Mucosa of gallbladder (tissue), 1 donor: ENCODE measurements at places on chromosomes 2 and 18. TPM values are rescaled to one million over a fixed set of nuclear protein-coding genes. Genes with fewer than 3 reads are reported as not detected.

DNA sequence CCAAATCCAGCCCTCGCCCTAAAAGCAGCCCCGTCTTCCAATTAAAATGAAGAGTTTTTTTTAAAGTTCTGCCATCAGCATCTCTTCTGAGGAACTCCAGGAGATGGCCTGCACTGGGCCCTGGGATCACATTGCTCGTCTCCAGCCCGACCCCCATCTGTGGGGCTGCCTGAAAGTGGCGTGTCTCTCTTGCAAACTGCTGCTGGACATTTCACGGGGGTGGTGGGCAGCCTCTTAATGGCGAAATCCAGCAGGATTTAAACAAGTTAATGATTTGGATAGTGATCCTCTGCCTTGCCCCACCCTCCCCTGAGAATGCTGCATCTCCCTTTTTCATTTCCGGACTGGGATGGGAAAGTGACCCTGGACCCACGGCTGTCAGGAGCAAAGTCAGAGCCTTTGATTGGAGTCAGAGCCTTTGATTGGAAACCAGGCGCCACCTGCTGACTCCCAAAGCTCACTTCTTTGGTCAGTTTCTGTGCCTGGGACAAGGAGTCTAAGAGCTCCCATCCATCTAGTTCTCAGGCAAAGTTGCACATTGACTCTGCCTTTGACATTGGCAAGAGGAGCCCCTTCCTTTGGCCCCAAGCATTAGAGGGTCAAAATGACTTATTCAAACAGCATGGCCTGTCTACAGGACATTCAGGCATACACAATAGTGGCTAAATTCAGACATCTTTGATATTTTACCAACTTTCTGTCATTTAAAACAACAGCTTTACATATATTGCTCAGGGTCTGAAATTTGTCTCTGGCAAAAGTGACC is 155.2 kb downstream of the SH3BP4 start:
- DNase-seq: peak; percentile 56

GRCh38 chr2:189347540-189347939 is 93.7 kb upstream of the WDR75 start:
- peak; percentile 57 for DNase-seq

DNA sequence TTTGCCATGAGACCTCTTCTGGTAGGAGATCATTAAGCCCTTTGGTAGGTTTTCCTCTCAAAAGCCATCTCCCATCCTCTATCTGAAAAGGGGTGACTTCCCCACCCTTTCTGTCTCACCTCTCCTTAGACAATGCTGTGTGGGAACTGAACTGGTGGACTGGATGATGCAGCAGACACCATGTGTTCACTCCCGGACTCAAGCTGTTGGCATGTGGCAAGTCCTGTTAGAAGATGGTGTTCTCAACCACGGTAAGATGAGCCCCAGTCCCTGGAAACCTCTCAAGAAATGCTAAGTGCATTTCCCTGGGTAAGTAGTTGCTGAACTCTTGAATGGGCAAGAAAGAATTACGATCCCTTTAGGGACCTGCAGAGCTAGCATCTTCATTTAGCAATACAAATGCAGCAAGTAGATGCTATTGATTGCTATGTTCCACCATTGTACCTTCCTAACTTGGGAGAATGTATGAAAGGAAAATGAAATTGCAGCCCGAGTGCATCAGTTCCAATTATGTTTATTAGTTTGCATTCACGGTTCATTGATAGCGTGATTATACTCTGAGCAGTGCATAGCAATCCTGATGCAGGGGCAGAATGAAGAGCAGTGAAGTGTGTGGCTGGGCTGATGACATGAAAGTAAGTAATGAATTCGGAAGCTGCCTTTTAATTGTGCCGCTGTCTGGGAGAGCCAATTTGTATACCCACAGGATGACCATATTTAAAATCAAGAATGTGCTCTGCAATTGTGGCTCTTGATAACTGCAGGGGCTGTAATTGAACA is 110.0 kb upstream of the MAP3K20 start:
- no peak for DNase-seq

DNA sequence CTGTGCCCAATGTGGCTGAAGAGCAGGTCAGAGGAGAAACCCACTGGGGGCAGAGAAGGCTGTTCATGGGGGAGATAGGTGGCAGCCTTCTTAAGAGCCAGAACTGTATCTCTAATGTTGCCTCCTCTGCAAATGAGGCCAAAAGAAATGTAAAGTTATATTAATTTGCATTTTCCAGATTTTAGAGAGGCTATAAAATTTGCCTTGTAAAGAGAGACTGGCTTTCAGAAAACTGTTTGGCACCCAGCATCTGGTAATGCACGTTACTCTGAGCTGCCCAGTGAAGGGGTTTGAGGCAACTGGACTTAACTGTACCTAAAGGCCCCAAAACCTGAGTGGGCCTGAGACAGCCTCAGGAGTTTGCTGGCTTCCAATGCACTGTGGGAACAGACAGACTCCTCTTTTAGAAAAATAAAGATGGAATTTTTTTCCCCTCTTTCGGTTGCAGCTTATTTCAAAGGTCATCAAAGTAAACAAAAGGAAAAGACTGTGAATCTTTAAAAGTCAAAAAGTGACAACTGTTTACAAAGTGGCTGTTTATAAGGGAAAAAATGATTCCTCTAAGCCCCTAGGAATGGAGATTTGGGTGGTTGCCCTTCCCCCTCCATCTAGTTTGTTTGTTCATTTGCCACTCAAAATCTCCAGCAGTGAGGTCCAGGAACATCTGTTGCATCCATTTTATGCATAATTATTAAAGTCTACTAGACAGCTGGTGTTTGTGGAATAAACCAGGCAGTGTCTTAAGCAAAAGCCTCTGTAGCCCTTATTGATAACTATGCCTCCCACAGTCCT is 132.2 kb upstream of the ZFP36L2 start:
- peak; percentile 25 for DNase-seq

Gene MYL1
- total RNA-seq: not detected

Gene CCNYL1
- 9.7 TPM for total RNA-seq
